NCI-H187 treated with DMSO at 0.1 percent for 48 hours (cell line): ENCODE measurements at places on chromosomes 5 and 9.

DNA sequence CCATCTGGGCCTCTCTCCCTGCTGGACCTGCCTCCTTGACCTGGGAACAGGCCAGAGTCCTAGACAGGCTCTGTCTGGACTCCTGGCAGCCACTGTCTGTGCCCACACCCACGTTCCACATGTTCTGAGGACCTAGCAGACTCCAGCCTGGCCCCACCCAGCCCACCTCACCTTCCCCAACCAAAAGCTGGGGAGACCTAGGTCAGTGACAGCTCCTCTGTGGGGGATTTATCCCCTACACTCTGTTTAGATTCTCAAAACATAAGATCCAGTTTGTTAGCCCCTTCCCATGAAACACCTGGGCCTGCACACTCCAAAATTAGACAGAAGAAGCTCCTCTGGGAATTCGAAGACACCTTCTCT lies 59.8 kb upstream of the ADAMTS2 start:
- DNase-seq = no peak

DNA sequence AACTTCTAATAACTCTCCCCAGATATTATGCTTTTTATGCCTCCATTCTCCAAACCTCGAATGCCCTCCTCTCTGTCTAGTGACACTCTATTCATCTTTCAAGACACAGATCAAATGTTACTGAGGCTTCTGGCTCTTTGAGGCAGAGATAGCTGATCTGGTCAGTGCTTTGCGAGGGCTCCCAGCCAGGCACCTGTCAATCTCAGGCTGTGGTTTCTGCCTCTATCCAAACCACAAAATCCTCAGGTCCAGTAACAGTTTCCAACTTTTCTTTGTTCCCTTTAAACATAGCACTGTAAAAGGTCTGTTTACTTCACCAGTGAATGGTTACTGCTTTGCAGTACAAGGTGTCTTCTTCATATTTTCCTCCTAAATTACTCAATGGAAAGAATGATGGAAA lies 11.5 kb upstream of the STK32A start:
- DNase-seq = no peak

DNA sequence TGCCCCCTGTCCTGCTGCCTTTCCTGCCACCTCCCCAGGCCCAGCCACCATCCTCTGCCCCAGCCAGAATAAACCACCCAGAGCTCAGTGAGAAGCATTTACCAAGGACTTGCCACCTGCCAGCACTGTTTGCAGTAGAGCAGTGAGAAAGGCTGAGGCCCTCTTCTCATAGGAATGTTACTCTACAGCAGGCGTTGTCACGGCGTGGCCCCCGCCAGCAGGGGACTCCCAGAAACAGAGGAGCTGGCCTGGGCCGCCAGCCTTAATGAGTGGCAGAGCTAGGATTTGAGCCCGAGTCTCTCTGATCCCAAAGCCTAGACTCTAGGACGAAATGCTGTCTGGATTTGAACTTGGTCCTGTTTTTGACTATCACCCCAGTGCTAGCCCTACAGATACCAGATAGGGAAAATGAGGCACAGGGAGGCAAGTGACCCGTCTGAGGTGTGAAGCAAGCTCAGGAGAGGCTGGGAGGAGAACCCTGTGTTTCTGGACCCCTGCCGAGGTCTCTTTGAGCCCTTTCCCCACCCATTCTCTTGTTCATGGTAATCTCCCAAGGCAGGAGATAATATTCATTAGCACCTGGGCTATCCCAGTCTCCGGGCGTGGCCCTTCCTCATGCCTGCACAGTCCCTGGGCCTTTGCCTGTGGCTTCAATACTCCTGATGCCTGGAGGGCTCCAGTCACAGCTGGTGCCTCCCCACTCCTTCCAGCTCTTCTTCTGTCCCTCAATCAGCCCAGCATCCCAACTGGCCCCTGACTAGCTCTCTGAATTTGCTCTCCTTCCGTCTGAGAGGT lies 30.7 kb downstream of the HRH2 start:
- no peak for DNase-seq

DNA sequence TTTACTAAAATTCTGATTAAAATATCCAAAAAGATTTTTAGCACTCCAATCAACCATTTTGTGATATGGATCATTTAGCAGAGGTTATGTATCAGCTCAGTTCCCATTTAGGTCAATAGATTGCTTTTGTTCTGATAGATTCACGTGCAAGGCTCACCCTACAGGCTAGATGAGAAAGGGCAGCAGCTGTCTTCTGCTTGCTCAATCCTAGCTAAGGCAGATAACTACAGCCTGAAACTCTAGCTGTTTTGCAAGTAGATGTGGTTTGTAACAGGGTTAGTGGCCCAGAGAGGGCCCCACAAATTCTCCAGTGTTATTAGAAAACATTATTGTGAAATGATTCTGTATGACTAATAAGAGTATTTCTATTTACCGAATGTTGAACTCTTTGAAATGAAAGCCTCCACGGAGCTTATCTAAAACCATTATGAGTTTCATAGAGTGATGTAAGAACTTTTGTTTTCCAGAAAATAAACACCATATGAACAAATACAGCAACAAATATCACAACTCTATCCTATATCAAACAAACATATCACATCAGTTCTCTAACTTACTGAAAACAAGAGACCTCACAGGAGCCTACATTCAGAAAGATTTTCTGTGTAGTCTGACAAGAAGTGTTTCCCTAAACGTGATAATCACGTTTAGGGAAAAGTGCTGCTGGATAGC lies 841.9 kb upstream of the ACO1 start:
- no peak for DNase-seq

DNA sequence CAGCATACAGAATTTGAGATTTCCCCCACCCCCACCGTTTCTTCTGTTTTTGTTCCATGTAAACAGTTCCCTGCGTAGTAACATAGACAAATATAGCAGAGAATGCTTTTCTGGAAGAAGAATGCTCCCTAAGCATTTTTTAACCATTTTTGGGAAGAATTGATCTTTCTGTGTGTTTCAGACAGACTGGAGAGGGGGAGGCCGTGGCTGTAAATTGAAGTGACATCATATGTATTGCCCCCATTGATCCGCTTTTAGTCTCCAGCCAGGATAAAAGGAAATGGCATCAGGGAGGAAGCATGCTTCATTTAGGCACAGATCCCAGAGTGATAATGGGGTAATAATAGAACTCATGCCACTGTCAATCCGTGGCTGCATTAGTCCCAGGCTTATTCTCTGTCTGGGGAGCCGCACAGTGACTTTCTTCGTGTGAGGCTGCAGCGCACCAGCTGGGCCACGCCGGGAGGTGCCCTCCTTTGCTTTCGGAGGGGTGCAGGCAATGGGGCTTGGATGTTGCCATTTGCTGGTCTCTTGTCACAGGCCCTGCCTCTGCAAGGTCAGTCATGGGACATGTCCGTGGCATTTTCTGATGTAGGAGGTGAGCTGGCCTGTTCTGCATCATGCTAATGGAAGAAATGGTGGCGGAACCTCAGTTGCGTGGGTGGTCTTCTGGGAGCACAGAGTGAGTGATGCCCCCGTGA lies 261.5 kb downstream of the FANCC start:
- DNase-seq = no peak
